ENCODE measurements at places on chromosomes 16 and 17. TPM values are rescaled to one million over a fixed set of nuclear protein-coding genes. Genes with fewer than 3 reads are reported as not detected.

- no peaks in the 10 kb centered on the region for H3K4me1 ChIP-seq
- no peak overlapping the region for H3K27ac ChIP-seq
- H3K4me3 ChIP-seq, result no peak overlapping the region
- H3K27me3 ChIP-seq, result no peaks in the 10 kb centered on the region
- no peaks in the 10 kb centered on the region for H3K36me3 ChIP-seq
Measured at GRCh38 chr17:64295146-64295545, 32.1 kb upstream of the TEX2 start.

DNA sequence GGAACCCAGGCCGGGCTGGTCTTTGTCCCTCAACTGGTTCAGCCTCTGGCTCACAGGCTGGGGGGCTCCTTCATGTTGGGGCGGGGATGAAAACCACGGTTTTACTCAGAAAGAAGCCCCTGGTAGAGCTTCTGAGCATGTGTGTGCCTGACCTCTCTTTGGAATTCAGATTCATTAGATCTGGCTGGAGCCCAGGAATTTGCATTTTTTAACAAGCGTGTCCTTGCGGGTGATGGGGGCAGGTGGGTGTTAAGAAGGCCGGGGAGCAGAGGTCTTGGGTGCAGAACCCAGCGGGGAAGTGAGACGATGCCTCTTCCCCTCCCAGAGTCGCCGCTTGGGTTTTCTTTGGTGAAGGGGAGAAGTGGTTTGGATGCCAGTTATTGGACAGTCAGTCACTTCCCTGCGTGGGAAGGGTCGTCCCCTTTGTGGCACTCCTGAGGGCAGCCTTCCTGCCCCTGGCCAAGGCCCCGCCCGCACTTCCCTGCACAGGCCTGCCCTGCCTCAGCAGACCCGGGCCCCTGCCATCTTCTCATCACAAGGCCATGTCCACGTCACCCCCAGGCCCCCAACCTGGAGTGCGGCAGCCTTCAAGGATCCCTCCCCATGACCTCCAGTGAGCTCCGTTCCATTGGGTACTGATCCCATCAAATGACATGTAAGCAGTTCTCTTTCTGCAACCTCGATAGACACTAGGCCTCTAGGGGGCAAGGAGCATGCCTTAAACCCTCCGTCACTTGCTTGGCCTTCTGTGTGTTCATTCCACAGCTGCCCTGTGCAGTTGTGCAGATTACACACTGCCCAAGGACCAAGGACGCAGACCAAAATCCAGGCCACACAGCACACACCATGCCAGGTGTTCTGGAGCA, 177.7 kb upstream of the CIBAR2 start:
- H3K4me1 ChIP-seq, result peaks cover 56% of the 10 kb centered on the region
- H3K27ac ChIP-seq, result no peak overlapping the region
- H3K27me3 ChIP-seq, result no peaks in the 10 kb centered on the region
- no peak overlapping the region for H3K4me3 ChIP-seq
- H3K36me3 ChIP-seq, result no peaks in the 10 kb centered on the region

- H3K4me1 ChIP-seq, result peaks cover 10% of the 10 kb centered on the region
- H3K27ac ChIP-seq, result peak overlapping the region; percentile 66
- H3K4me3 ChIP-seq, result peak overlapping the region; percentile 24
- H3K36me3 ChIP-seq, result no peaks in the 10 kb centered on the region
- no peaks in the 10 kb centered on the region for H3K27me3 ChIP-seq
Measured at GRCh38 chr16:14003074-14003570, 68.0 kb upstream of the MRTFB start.

- H3K27ac ChIP-seq, result peak overlapping the region; percentile 60
- H3K4me1 ChIP-seq, result peaks cover 2% of the 10 kb centered on the region
- H3K27me3 ChIP-seq, result no peaks in the 10 kb centered on the region
- DNase-seq, result peak; percentile 57
- H3K4me3 ChIP-seq, result no peak overlapping the region
- no peaks in the 10 kb centered on the region for H3K36me3 ChIP-seq
Measured at GRCh38 chr16:58494981-58495520, 4.9 kb upstream of the NDRG4 start.

DNA sequence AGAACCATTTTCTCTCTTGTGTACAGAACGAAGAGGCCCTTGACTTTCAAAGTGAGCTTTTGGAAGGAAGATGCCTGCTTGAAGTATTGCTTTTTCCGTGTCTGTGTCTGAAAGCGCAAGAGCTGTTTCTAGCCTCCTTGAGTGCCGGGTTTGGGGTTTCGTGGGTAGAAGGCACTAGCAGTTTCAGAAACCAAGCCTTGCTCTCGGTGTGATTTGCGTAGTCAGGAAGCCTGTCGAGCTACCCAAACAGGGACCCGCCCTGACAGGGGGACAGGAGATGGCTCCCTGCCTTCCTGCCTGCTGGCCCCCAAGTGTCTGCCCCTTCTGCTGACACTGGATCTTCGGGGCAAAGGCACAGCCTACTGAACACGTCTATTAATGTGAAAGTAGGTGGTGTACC, 322.0 kb downstream of the MAF start:
- no peak overlapping the region for H3K27ac ChIP-seq
- DNase-seq, result no peak
- H3K36me3 ChIP-seq, result no peaks in the 10 kb centered on the region
- no peak overlapping the region for H3K4me3 ChIP-seq
- H3K27me3 ChIP-seq, result no peaks in the 10 kb centered on the region

DNA sequence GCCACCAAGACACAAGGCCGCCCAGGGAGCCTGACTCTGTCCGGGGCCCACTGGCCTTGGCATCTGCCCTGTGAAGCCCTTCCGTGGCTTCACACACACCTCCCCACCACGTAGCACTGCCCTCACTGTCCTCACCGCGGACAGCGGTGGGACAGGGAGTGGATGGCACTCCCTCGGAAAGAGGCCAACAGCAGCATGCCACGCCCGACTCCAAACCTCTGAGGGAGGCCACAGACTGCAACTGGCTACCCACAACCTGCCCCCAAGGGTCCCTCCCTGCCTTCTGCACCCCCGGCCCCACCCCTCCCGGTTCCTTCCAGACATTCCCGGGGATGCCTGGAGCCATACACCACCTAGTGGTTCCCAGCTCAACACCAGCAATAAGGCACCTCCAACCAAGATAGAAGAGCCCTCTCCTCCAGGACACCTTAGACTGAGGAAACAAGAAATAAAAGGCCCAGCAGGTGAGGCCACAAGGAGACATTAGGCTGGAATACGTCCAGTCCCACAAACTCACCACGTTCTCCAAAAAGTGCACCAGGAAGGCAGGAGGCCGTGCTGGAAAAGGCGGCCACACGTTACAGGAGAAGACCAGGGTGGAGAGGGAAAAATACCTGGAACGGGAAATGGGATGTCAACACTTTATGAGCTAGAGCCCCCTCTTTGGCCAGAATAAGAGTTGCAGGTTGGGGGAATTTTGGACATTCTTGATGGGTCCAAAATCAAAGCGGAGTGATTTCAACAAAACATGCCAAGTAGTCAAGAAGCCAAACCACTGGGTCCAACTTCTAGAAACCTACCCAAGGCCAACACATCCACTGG, 310.0 kb downstream of the SOX9 start:
- no peaks in the 10 kb centered on the region for H3K36me3 ChIP-seq
- DNase-seq, result no peak
- no peaks in the 10 kb centered on the region for H3K27me3 ChIP-seq
- no peak overlapping the region for H3K27ac ChIP-seq

DNA sequence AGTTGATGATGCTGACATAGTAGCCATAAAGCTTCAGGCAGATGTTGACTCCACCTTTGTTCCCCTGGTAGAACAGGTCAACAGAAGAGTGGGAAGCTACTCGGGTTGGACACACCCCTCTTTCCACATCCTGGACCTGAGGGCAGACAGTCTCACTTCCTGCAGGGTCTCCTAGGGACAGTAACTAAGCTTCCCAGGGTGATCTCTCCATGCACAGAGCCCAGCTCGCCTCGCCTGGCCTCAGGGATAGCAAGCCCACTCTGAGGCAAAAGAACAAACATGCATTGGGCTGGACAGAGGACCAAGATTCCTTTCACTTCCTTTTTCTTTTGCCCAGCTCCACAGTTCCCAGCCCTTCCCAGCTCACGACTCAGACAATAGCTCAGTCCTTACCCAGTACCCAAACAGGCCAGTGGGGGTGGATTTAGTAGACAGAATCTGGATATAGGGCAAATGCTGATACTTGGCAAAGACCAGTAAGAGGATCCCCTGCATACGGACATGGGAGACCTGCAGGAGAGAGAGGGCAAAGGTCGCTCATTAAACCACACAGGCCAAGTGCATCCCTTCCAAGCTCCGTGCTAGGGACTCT, 7.0 kb downstream of the INPP5K start:
- no peaks in the 10 kb centered on the region for H3K27me3 ChIP-seq
- peaks cover 78% of the 10 kb centered on the region for H3K36me3 ChIP-seq
- peaks cover 21% of the 10 kb centered on the region for H3K4me1 ChIP-seq
- H3K4me3 ChIP-seq, result no peak overlapping the region

Gene ZNHIT3
- total RNA-seq, result 7.0 TPM

Gene NAGS
- 1.5 TPM for total RNA-seq

Gene TBC1D3C
- not detected for total RNA-seq

Data from stomach (tissue), 19 donors.